A673 (cell line): ENCODE measurements at places on chromosomes 3 and 15. TPM values are rescaled to one million over a fixed set of nuclear protein-coding genes. Genes with fewer than 3 reads are reported as not detected.

The C2CD4A gene
- 0.22 and 0.34 TPM in 2 replicates for total RNA-seq

The CGNL1 gene
- total RNA-seq, result 0.58 and 1.1 TPM in 2 replicates

The CCDC80 gene
- 4.6 and 4.7 TPM in 2 replicates for total RNA-seq

The THPO gene
- total RNA-seq, result not detected in 2 replicates

DNA sequence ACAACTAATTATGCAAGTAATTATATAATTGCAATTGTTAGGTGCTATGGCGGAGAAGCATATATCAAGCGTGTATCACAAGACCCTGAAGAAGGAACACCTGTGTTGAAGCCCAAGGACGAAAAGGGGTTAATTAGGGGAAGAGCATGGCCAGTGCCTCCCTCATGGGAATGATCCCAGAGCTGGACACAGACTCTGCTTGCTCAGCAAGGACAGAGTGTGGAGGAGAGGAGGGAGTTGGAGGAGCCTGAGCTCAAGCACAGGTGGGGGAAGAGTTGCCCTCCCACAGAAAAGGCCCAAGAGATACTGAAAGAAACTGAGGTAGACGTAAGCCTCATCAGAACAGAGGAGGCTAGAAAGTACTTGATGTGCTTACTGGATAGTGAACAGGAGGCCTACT, 423.7 kb downstream of the EPHB1 start:
- DNase-seq, result no peak

- DNase-seq, result no peak
Measured at GRCh38 chr15:80154336-80154735, 1.5 kb downstream of the FAH start.

- no peak for DNase-seq
Measured at GRCh38 chr15:91528801-91529200, 324.7 kb upstream of the SLCO3A1 start.

DNA sequence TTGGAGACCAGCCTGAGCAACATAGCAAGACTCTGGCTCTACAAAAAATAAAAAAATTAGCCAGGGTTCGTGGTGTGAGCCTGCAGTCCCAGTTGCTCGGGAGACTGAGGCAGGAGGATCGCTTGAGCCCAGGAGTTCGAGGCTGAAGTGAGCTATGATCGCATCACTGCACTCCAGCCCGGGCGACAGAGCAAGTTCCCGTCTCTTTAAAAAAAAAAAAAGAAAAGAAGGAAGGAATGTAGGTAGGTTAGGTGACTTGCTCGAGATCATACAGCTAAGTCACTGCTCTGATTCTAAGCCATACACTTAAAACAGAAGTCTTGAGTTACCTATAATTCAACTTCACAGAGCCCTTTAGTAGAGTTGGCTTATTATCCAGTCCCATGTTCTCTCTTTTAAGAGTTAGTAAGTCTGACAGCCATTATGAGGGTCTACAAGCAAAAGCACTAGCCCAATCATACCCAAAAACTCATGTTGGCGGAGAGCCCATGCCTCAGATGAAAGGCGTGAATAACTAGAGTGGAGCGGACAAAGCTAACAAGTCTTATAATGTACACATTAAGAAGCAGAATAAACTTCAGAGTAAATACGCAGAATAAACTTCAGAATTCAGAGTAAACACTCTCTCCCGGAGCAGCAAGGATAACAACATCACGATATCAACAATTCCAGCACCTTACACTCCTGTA, 768 bp downstream of the AAGAB start:
- peak; percentile 24 for DNase-seq
